ENCODE measurements at places on chromosomes 1 and 21.

GRCh38 chr1:17873007-17873675, 118.0 kb downstream of the ACTL8 start:
- no peak for DNase-seq

GRCh38 chr1:114315631-114316030, 162.0 kb upstream of the SYT6 start:
- DNase-seq, result no peak

DNA sequence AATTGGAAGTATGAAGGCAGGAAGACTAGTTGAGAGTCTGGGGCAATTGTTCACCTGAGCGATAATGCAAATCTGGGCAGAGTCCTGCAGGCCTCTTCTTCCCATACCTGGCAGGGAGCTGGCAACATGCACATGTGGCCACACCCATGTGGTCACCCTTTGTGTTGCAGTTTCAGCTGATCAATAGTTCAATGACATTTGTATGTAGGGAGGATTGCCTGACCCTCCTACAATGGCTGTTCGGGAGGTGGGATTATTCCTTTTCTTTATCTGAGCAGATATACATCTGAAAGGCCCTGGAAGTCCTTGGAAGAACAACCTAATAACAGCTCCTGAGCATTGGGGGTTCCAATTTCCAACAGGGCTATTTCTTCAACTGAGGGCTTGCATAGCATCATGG, 15.2 kb upstream of the TRIM45 start:
- no peak for DNase-seq

- DNase-seq, result no peak
Measured at GRCh38 chr21:23543333-23543732, 2063.9 kb downstream of the MRPL39 start.

- no peak for DNase-seq
Measured at GRCh38 chr1:215529571-215529970, 37.5 kb upstream of the KCTD3 start.

DNA sequence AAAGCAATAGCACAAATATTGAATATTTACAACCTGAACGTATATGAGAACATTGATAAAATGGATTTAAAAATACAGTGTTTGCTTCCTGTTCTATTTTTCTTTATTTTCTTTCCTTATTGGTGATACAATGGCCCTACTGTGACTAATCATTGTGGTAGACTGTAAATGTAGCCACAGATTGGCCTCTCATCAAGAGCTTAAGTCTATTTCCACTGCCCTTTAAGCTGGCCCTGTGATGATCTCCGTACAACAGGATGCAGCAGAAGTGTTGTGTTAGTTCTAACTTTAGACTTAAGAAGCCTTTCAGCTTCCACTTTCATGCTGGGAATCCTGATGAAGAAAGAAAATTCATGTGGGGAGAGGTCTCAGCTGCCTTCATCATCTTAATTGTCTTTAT, 285.6 kb upstream of the B3GALT2 start:
- no peak for DNase-seq

DNA sequence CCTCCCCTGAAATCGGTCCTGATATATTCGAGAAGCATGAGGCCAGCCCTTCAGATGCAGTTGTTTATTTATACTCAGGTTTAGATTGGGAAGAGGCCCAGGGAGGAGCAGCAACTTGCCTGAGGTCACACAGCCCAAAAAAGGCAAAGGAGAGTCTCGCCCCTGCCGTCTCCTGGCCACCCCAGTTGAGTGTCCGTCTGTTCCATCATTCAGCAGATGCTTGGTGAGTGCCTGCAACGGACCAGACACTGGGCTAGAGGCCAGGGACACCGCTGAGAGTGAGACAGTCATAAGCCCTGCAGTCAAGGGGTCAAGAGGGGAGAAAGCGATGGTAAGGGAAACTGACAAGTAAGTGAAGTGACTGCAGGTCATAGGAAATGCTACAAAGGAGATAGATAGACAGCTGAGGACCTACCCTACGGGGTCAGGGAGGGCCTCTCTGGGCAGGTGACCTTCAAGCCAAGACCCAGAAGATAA, 15.4 kb upstream of the SELENON start:
- no peak for DNase-seq

GRCh38 chr1:206511362-206512057, 4.2 kb downstream of the RASSF5 start:
- DNase-seq, result no peak

DNA sequence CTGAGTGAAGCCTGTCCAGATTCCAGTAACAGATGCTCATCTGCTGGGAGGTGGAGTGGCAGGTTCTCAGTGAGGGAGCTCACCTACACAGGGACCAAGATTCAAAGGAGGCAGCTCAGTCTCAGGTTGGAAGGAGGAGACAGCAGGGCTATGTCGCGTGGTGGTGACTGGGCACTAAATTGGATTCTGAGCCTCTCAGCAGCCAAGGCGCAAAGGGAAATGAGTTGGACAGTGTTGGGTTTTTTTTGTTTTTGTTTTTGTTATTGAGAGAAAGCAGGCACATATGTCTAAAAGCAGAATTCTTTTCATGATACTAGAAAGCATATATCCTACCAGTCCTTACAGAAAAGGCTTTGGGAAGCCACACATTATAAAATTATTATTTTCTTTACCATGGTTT, 26.2 kb downstream of the UMODL1 start:
- DNase-seq, result no peak

DNA sequence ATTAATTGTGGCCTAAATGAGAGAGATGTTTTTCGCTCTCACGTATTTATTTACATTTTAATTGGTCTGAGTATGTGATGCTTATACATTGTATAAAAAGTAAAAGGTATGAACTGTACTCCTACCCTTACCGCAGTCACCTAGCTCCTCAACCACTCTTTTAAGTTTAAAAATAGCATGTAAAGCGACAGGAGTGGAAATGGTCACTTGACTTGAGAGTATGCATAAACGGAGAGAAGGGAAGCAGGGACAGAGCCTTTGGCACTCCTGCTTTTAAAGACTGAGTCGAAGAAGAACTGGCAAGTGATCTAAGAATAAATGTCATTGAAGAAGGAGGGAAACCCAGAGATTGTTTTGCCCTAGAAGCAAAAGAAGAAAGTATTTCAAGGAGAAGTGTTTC, 11.5 kb upstream of the DDX59 start:
- DNase-seq, result no peak

GRCh38 chr1:117467336-117467735, 100.1 kb downstream of the MAN1A2 start:
- DNase-seq, result no peak

DNA sequence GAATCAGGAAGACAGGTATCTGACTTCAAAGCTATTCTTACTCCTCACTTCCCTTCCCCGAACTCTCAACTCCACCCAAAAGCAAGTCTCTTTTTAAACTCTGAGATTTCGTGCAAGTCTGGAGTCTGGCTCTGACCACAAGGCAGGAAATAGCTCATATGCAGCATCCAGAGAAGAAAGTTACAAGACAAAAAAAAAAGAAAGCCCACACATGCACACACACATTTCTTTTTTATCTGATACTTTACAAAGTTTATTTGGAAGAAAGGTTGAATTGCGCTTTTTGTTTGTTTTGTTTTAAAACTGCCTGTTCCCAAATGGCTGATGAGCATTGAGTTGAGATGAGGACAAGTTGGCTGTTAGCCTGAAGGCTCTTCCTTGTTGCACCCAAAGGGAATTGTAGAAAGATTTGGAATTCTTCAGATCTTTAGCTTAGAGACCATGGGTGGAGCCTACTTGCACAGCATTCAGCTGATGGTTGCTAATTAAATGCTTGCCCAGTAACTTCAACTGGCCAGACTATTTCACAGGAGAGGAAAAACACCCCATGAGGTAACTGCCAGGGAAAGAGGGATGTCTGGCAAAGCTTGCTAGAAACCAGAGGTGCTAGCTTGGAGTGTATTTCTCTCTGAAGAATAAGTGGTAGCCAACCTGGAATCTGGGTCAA, 490.3 kb downstream of the TTLL7 start:
- peak; percentile 21 for DNase-seq

DNA sequence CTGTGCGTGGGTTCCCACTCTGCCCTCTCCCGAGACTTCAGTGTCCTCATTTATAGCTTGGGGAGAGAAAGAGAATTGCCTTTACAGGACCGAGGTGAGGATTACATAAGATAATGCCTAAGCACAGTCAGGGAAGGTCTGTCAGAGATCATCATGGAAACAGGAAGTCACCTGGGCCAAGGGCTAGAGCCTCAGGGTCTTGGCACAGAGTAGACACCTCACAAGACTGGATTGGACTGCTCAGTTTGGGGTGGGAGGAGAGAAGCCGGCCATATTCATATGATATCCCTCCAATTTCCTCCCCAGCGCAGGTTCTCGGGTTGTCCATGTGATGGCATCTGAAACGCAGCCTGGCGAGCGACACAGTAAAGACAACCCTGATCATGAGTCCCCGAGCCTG, 3.8 kb downstream of the CNR2 start:
- DNase-seq, result no peak

GRCh38 chr1:170284512-170284911, 138.8 kb downstream of the NTMT2 start:
- DNase-seq, result no peak
